Umbilical cord (tissue), 2 donors: ENCODE measurements at places on chromosomes 2 and 18. TPM values are rescaled to one million over a fixed set of nuclear protein-coding genes. Genes with fewer than 3 reads are reported as not detected.

CD8B gene
- not detected for total RNA-seq

CASP10 gene
- 3.4 TPM for total RNA-seq

DOK6 gene
- 13.7 TPM for total RNA-seq

- DNase-seq: no peak
Observed at GRCh38 chr2:24893934-24894333, 26.1 kb downstream of the ADCY3 start.

- DNase-seq: no peak
Observed at GRCh38 chr18:9333441-9334328, 888 bp upstream of the TWSG1 start.

DNA sequence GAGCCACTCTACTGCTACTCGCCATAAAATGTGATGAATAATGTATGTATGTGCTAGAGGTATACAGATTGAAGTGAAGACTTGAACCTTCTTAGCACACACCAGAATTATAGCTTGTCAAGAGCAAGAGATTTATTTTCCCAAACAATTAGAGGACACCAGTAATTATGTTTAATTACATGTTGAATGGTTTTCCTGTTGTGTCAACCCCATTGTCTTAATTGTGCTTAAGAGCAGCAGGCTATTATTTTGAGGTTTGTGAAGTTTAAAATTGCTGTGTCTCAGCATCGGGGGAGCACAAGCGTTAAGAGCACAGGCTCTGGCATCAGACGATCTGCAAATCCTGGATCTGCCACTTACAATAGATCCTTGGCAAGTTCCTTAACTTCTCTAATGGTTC, 29.0 kb downstream of the KIF5C start:
- DNase-seq: no peak

DNA sequence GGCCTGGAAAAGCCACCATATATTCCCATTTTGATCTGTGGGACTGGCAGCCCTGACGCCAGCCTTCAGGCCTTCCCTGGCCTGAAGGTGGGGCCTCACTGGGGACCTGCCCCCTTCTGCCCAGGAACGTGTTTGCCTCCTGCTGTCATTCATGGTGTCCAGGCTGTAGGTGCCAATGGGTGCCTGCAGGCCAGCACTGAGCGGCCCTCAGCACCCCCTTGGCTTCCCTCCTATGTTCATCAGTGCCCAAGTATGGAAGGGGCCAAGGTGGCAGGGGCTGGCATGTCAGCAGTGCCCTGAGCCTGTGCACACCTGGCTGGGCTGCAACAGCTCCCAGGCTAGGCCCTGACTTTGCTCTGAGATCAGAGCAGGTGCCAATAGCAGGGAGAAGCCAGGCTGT, 800.3 kb upstream of the RAB6C start:
- no peak for DNase-seq

- DNase-seq: peak; percentile 52
Observed at GRCh38 chr2:28134262-28134812, 243.8 kb downstream of the BABAM2 start.

- no peak for DNase-seq
Observed at GRCh38 chr18:31441493-31441892, 6.0 kb upstream of the DSG3 start.
